ENCODE measurements at places on chromosomes 7 and 10.

- H3K36me3 ChIP-seq, result no peaks in the 10 kb centered on the region
- no peaks in the 10 kb centered on the region for H3K27me3 ChIP-seq
- no peak for DNase-seq
Measured at GRCh38 chr7:153004341-153004740, 244.8 kb downstream of the ACTR3B start.

GRCh38 chr10:132662186-132662920 lies 123.6 kb downstream of the NKX6-2 start:
- H3K4me1 ChIP-seq, result peaks cover 30% of the 10 kb centered on the region
- no peak overlapping the region for H3K27ac ChIP-seq
- H3K36me3 ChIP-seq, result peaks cover 16% of the 10 kb centered on the region
- no peaks in the 10 kb centered on the region for H3K27me3 ChIP-seq

DNA sequence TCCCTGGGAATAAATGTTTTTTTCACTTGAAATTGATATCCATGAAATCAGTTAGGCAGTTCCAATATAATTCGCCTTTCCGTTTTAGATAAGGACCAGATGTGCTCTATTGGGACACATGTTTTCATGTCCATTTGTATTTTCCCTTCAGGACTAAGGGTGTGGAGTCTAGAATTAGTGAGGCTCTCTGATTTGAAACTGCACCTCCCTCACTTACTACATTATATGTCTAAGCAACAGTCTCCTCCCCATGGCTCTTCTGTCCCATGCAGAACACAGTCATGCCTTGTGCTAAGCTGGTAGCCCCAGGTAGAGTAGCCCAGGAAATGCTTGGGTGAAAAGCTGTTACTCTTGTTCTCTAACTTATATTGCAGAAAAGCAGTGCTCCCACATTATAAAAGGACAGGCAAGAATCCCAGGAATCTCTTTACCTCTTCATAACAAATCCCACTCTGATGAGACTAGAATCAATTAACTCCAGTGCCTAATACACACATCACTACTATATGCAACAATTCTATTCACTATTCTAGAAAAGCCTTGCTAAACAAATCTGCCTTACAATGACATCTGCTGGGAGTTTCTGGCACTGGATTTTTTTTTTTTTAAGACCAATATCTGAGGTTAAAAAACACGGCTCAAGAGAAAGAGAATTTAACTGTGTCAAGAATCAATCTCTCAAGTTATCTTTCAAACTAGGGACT lies 293.9 kb downstream of the SNX13 start:
- peak; percentile 60 for DNase-seq
- no peaks in the 10 kb centered on the region for H3K27me3 ChIP-seq
- H3K4me3 ChIP-seq, result no peak overlapping the region
- H3K27ac ChIP-seq, result peak overlapping the region; percentile 47
- no peaks in the 10 kb centered on the region for H3K4me1 ChIP-seq
- H3K36me3 ChIP-seq, result no peaks in the 10 kb centered on the region

DNA sequence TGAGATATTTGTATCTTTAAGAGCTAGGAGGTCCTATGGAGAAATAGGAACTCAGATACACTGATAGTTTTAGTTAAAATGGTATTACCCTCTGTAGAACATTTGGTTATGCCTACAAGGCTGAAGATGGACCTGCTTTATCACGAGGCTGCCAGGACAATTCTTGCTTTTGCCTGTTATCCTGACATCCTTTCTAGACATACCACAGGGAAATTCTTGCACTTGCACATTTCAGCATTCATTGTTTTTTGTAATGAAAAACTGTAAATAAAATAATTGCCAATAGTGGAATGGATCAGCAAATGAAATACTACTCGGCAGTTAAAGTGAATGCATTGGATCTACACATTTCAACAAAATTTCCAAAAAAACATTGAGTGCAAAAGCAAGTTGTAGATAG lies 9.7 kb downstream of the COL28A1 start:
- no peaks in the 10 kb centered on the region for H3K4me1 ChIP-seq
- H3K27me3 ChIP-seq, result no peaks in the 10 kb centered on the region
- DNase-seq, result no peak

- no peak for DNase-seq
- H3K4me1 ChIP-seq, result peaks cover 7% of the 10 kb centered on the region
Measured at GRCh38 chr10:6091630-6092029, 2.8 kb downstream of the RBM17 start.

GRCh38 chr10:72329290-72330068 lies 25.2 kb downstream of the DNAJB12 start:
- no peak overlapping the region for H3K4me3 ChIP-seq
- peaks cover 61% of the 10 kb centered on the region for H3K4me1 ChIP-seq
- H3K27ac ChIP-seq, result no peak overlapping the region

DNA sequence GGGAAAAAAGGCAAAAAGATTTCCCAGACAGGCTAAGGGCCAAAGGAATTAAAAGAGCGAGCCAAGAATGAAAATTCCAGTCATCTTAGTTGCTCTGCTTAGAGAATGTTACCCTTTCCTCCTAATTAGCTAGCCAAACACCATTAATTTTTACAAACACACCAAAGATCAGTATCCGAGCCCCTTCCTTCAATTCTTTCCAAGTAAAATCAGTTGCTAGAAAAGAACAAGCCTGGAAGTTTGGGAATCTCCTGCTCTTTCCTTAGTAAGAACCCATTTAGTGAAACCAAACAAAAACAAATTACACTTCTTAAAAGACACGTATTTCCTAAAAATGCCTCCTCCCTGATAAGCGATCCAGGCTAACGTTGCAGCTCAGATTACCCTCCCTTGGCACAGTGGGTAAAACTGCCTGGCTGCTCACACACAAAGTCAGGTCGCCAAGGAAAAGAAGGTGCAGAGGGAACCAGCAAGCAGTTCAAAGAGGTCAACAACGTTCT lies 57.1 kb upstream of the ABLIM1 start:
- no peak overlapping the region for H3K4me3 ChIP-seq
- H3K27me3 ChIP-seq, result no peaks in the 10 kb centered on the region
- no peaks in the 10 kb centered on the region for H3K36me3 ChIP-seq
- DNase-seq, result peak; percentile 35
- H3K27ac ChIP-seq, result peak overlapping the region; percentile 0
- peaks cover 5% of the 10 kb centered on the region for H3K4me1 ChIP-seq

- H3K27me3 ChIP-seq, result peaks cover 62% of the 10 kb centered on the region
- DNase-seq, result no peak
- H3K27ac ChIP-seq, result no peak overlapping the region
- H3K4me1 ChIP-seq, result no peaks in the 10 kb centered on the region
- H3K36me3 ChIP-seq, result no peaks in the 10 kb centered on the region
Measured at GRCh38 chr7:35526645-35527044, 168.3 kb downstream of the HERPUD2 start.

Measured in mesenchymal stem cell (in vitro differentiated cells and primary cell).